OCI-LY7 (cell line): ENCODE measurements at places on chromosomes 7 and 10. TPM values are rescaled to one million over a fixed set of nuclear protein-coding genes. Genes with fewer than 3 reads are reported as not detected.

- no peak for DNase-seq
Measured at GRCh38 chr10:7563770-7564169, 103.0 kb downstream of the ITIH5 start.

SEC31B gene
- total RNA-seq: 21.3 and 26.0 TPM in 2 replicates

GRCh38 chr7:102024769-102025391 is 207.5 kb downstream of the CUX1 start:
- no peak for DNase-seq

SOSTDC1 gene
- not detected in 2 replicates for total RNA-seq

DNA sequence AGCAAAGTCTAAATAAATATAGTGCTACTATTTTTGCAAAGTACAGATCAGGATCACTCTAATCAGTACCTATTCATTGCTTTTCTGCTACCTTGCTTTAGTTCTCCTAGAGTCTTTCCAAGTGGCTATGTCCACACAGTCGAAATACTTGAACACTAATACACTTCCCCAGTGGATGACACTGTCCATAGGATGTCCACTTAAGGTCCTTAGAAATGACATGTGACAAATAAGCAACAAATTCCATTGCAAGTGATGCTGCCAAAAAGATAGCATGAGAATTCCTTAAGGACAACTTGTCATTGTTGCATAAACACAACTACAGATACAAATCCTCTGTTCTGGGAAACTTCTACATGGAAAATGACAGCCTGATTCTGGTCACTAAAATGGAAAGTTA is 93.6 kb downstream of the ANK3 start:
- DNase-seq: no peak

GBX1 gene
- total RNA-seq: not detected in 2 replicates
